ENCODE measurements at places on chromosomes 11 and 22. TPM values are rescaled to one million over a fixed set of nuclear protein-coding genes. Genes with fewer than 3 reads are reported as not detected.
A peak's percentile ranks its signal among the peaks of the same experiment; 100 is the strongest.

BATF2 gene
- 3.2 TPM for polyA plus RNA-seq

PLAAT4 gene
- polyA plus RNA-seq = 8.2 TPM

ANO5 gene
- polyA plus RNA-seq = 6.5 TPM

ANO3 gene
- 3.0 TPM for polyA plus RNA-seq

KCNA4 gene
- 0.13 TPM for polyA plus RNA-seq

UQCR10 gene
- polyA plus RNA-seq = 127 TPM

MAJIN gene
- polyA plus RNA-seq = 0.88 TPM

COX8A gene
- 194 TPM for polyA plus RNA-seq

CCDC88B gene
- polyA plus RNA-seq = 3.3 TPM

CABP4 gene
- polyA plus RNA-seq = 1.0 TPM

GRCh38 chr11:82315093-82315492 lies 418.6 kb downstream of the FAM181B start:
- DNase-seq = peak; percentile 38

GRCh38 chr11:125452125-125452470 lies 44.0 kb downstream of the FEZ1 start:
- DNase-seq = no peak

GRCh38 chr22:29668673-29669072 lies 51.1 kb upstream of the CABP7 start:
- DNase-seq = no peak

DNA sequence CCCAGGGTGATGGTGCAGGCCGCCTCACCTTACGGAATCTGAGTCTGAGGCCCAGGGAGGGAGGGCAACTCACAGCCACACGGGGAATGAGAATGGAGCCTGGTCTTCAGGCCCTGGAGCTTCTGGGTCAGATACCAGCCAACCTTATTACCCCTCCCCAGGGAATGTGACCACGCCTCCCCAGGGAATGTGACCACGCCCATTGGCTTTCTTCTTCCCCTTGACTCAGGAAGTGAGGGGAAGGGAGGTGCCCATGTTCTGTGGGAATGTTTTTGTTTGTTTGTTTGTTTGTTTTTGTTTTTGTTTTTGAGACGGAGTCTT lies 57.5 kb upstream of the RBFOX2 start:
- DNase-seq = no peak

DNA sequence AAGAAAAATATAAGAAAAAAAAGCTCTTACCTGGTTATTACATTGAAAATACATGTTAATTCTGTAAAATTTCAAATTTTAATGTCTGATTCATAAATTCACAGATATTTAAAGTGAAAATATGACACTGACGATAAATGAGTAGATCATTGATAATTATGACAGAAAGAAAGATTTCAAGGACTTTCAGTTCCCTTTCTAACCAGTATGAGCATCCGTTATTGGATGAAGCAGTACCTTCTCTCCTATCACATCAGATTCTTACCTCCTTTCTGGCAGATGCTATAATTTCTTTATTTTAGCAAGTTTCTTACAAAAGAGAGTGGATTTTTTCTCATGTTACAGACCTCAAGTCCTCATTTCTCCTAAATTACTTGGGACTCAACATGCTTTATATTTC lies 847.3 kb downstream of the JRKL start:
- no peak for DNase-seq

DNA sequence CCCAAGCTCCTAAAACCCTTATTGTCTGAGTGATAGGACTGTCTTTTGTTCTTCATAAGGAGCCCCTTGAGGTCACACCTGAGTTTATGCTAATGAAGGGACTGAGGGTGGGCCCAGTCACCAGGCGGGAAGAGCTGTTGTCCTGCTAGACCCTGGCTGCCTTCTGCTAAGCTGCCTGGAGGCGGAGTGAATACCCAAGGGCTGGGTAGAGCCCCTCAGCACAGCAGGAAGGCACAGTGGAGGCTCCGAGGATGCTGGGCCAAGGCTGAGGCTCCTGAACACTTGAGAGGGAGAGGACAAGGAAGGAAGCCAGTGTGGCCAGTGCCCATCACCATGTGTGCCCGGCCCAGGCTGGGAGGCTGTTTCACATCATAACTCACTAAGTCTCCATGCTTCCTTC lies 4.8 kb upstream of the PHF21B start:
- DNase-seq = no peak

DNA sequence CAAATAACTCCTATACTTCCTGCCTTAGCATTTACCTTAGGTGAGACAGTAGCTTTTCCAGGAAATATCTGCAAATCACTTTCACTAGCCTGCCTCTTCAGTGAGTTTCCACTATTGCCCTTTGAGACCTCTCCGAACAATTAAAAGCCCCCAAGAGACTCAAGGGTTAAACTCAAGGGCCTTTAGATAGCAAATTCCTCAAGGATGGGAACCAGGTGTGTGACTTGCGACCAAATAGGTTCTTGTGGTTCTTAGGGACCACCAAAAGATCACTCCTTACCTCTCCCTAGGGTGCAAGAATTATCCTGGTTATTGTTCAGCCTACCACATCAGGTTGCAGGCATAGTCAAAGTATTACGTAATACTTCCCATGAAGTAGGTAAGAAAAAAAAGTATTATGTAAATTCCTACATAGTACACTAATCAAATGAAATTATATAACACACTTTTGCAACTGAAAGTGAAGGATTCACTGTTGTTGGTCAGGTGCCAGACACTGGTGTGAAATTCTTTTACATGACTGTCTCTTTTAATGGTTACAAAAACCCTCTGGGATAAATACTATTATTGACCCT lies 1.4 kb upstream of the RDX start:
- peak; percentile 3 for DNase-seq

- DNase-seq = peak; percentile 83
These were observed 2.7 kb upstream of the KRTAP5-6 start for GRCh38 chr11:1694064-1694845.

DNA sequence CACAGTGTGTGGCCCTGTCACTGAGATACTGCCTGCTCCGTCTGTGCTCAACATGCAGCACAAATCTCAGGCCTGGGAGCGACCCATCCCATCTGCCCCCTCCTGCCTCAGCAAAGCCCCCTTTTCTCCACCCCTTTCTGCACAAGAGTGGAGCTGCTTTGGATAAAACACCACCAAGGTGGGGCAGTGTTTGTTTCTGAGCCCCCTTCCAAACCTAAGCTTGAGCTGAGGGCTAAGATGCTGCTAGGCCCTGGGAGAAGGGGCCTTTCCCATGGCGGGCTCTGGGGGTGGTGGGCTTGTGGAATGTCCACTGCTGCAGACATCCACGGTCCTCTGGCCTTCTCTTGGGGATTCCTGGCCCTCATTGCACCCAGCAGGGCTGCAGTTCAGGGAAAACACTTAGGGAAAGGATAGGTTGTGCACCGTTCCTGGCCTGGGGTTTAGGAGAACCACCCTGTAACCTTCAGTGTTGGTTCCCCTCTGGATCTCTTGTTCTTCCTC lies 594.1 kb downstream of the TBC1D22A start:
- DNase-seq = no peak

DNA sequence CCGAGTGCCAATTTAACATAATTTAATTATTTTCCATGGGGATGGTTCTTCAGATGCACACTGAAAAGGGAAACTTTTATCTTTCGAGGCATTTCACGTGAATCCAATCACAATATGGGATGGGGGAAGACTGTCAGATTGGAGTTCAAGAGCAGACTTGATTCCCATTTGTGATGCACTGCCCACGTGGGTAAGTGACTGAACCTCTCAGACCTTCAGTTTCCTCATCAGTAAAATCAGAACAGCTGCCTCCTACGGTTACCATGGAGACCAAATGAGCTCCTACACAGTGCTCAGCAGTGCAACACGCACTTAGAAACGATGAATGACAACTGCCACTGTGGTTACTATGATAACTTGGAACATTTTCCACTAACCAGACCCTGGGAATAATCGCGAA lies 21.7 kb downstream of the KIAA0930 start:
- DNase-seq = no peak

Data from left kidney (tissue), 8 donors.